CD8-positive, alpha-beta memory T cell (primary cell): ENCODE measurements at places on chromosomes 6 and 20. TPM values are rescaled to one million over a fixed set of nuclear protein-coding genes. Genes with fewer than 3 reads are reported as not detected.

OTOR gene
- total RNA-seq: not detected

TRIM27 gene
- 67.7 TPM for total RNA-seq

PRICKLE4 gene
- total RNA-seq: not detected

SPATA25 gene
- total RNA-seq: 0.98 TPM

AKIRIN2 gene
- total RNA-seq: 47.3 TPM

ANGPT4 gene
- total RNA-seq: not detected

- no peak for DNase-seq
Observed at GRCh38 chr6:90241229-90241880, 55.3 kb downstream of the BACH2 start.

GRCh38 chr6:138086573-138087196 lies 20.5 kb downstream of the PERP start:
- no peak for DNase-seq

GRCh38 chr6:35497571-35498421 lies 917 bp upstream of the TEAD3 start:
- DNase-seq: peak; percentile 24

- no peak for DNase-seq
Observed at GRCh38 chr6:135922746-135923145, 71.2 kb downstream of the PDE7B start.

DNA sequence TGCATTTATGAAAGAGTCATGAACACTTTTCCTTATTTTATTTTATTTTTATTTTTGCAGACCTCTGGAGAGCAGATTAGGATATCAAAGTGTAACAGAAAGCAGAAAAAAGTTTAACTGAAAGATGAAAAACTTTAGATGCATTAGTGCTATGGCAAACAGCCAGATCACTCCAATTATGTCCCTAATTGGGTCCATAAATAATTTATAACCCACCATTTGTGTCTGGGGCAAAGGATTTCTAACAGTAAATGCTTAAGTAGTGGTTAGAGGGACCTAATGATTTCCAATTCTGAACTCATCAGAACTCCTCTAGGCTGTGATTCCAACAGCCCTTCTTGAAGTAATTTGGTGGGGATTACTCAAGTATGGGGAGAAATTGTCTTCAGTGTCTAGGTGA lies 93.7 kb upstream of the PROKR2 start:
- DNase-seq: no peak

GRCh38 chr6:98579079-98579478 lies 255.3 kb upstream of the POU3F2 start:
- no peak for DNase-seq

- DNase-seq: peak; percentile 75
Observed at GRCh38 chr6:85323435-85324040, 126.3 kb upstream of the NT5E start.

GRCh38 chr6:17966451-17966850 lies 21.0 kb downstream of the KIF13A start:
- DNase-seq: no peak

- DNase-seq: peak; percentile 65
Observed at GRCh38 chr6:37705239-37706051, 7.8 kb upstream of the MDGA1 start.

GRCh38 chr6:36666826-36667591 lies 11.5 kb upstream of the CDKN1A start:
- no peak for DNase-seq

DNA sequence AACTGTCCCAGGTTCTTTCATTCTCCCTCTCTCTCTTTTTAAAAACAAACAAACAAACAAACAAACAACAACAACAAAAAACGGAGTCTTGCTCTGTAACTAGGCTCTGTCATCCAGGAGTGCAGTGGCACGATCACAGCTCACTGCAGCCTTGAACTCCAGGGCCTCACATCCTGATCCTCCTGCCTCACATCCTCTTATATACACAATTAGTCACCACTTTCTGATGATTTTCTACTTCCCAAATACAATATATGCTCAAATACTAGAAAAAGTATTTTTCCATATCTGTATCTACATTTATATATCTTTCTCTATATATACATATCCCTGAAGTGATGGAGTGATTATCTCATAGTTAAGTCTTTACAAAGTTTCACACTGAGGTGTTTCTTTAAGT lies 170.7 kb downstream of the EPHA7 start:
- DNase-seq: no peak

DNA sequence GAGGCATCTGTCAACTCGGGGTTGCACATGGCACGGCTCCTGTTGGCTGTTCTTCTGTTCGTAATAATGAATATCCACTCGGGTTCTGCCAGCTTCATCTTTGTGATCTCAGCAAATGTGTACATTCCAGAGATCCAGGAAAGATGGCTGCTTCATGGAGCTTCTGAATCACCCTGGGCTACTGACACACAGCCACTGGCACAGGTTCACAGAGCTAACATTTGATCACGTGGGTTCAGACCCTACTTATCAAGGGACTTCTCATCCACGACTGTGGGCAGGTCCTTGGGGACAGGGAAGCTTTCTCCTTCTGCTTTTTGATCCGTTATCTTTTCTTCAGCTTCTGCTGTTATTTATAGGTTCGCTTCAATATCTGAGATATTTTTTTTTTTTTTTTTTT lies 18.1 kb downstream of the PPP1R3G start:
- DNase-seq: no peak

DNA sequence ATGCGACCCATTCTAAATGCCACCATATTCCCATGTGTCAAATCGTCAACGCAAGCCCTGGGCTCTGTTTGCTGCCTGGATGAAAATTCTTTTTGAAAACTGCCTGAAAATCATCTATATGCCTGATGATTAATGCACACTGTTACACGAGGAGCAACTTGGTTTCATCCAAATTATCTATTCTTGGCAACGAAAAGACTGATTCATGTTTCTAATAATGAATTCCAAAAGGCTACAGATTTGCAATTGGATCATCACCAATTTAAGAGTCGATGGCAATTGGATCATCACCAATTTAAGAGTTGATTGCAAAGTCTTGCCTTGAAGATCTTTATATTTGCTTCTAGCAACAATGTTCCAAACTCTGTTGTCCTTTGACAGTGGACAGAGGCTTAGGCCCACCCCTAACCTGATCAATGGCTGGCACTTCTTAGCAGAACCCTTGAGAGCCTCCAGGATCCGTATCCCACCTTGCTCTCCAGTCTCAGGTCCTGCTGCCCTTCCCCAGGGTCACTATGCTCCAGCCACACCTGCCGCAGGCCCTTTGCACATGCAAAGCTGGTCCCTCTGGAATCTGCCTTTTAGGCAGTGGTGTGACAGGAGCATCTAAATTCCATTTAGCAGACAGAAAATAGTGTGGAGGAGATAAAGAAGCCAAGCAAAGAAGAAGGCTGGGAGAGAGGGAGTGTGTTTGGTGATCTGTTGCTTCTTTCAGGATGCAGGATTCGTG lies 460.9 kb upstream of the SULF2 start:
- DNase-seq: no peak

- no peak for DNase-seq
Observed at GRCh38 chr6:138219901-138220300, 1.6 kb upstream of the PBOV1 start.

- no peak for DNase-seq
Observed at GRCh38 chr6:151034825-151035781, 169.6 kb downstream of the MTHFD1L start.

DNA sequence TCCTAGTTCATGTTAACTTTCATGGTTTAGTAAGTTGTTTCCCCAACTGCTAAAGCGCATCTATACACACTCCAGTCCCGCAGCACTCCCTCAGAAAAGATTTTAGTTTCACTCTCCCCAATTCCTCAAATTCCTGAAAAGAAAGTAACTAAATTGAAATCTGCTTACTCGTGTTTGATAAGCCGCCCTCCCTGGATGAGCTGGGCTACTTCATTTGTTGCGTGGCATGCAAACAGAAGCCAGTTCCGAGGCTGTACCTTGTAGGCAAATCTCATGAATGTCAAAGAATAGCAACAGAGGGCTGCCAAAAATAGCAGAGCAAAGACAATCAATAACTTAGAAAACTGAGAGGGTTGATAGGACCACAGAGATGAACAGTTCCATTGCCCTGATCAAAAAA lies 16.9 kb downstream of the MPC1 start:
- no peak for DNase-seq

DNA sequence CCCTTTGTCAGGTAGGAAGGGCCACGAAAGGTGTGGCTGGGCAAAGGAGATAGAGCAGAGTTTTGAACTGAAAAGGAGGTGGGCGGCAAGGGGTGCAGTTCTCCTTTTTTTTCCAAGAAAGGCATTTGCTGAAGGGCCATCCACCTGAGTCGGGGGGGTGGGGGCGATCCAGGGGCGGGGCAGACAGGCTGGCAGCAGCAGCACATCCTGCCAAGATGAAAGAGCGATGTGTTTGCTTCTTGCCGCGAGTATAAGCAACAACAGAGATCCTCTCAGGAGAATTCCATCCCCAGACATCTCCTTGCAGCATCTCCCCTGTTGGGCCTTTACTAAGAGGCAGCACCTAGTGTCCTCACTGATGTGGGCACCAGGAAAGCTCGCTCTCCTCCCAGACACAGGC lies 516.5 kb downstream of the CD83 start:
- no peak for DNase-seq

DNA sequence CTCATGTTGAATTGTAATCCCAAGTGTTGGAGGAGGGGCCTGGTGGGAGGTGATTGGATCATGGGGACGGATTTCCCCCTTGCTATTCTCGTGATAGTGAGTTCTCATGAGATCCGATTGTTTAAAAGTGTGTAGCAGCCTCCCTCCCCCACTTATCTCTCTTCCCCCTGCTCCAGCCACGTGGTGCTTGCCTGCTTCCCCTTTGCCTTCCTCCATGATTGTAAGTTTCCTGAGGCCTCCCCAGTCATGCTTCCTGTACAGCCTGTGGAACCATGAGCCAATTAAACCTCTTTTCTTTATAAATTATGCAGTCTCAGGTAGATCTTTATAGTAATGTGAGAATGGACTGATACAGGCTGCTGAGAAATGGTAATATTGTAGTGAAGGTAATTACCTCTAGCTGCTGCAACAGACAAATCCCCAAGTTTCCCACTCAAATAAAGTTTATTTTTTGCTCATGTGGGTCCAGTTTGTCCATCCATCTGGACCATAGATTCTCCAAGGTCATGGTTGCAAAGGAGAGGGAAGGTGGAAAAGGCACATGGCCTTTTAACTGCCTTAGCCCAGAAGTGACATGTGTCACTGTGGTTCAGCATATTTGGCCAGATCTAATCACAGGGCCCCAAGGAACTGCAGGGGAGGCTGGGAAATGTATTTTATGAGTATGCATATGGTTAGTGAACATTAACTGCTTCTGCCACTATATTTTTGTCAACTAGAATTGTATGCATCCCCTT lies 89.2 kb downstream of the TRMT11 start:
- no peak for DNase-seq

GRCh38 chr20:32702706-32703425 lies 29.1 kb upstream of the C20orf203 start:
- DNase-seq: no peak

GRCh38 chr6:159108426-159108985 lies 60.7 kb upstream of the FNDC1 start:
- DNase-seq: no peak

GRCh38 chr20:11395581-11395980 lies 522.1 kb upstream of the BTBD3 start:
- DNase-seq: no peak

DNA sequence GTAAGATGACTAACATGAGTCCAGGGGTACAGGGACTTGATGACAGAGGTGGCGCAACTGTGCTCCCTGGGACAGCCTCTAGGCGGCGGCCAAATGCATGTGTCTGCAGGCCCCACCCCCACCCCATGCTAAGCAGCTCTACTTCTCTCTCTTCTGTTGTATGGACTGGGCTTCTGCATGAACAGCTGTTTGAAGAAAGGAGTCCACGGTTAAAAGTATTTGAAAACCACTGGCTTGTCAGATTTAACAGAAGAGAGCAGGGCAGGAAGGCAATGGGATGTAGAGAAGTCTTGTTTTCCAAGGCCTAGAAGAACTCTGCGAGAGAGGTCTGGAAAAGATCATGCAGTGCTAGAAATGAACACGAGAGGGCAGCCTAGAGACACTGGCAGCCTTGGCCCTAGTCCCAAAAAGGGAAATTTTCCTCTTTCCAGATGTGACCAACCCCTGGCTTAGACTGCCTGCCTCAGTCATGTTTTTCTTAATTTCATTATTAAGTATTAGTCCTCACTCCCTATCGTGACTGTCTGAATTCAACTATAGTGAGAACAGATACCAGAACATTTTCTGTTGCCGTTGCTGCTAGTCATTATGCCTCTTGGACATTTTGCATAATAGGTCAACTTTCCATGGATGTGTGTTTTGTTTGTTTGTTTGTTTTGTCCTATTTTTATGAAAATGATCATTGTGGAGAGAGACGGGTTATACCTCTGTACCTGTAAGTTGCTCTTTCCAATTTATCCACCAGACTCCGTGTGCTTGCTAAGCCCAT lies 265.0 kb downstream of the ADGRG6 start:
- no peak for DNase-seq

GRCh38 chr20:53635221-53635620 lies 41.6 kb upstream of the ZNF217 start:
- DNase-seq: no peak

DNA sequence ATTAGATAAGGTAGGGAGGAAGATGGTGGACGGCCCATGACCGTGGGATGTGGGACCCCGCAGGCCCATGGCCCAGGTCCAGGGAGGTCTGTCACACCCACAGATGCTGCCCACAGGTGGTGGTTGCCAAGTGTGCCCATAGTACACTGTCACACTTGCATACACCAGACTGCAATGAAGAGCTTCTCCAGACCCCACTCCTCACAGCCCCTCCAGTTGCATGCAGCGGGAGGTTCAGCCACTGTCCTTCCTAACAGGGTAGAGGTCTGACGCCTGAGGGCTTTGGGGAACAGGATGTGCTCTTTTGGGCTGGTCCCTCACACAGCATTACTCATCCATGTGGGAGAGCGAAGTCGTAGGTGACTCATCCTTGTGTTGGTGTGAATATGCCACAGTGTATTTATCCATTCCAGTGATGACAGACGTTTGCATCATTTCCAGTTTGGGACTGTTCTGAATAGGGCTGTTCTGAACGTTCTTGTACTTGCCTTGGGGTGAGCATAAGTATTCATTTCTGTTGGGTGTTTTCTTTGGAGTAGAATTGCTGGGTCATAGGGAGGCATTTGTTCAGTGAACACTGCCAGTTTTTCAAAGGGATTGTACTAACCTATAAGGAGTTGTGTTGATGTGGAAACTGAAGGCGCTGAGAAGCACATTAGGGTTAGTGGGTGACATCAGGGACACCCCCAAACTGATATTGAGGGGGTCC lies 10.1 kb upstream of the PYGB start:
- no peak for DNase-seq

- no peak for DNase-seq
Observed at GRCh38 chr20:1190847-1191246, 6.1 kb upstream of the TMEM74B start.

- no peak for DNase-seq
Observed at GRCh38 chr20:47305667-47306066, 50.8 kb downstream of the ZMYND8 start.

- DNase-seq: no peak
Observed at GRCh38 chr20:13777171-13777601, 7.5 kb downstream of the ESF1 start.

DNA sequence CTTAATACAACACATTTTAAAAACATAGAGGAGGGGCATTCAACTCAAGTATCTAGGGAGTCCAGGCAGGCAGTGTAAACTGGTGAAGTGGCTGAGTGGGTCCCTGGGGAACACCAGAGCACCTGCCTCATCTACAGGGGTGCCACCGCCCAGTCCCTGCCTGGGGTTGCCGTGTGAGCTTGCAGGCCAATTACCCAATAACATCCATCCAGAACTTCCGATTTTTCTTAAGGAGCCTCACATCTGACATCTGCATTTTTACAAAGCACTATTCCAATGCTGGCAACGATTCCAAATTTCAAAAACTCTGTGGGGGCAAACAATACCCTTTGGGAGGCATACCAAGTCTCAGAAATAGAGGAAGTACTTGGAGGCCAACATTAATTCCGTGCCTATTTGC lies 288.4 kb upstream of the TSHZ2 start:
- DNase-seq: no peak

- DNase-seq: no peak
Observed at GRCh38 chr6:12976366-12976765, 259.8 kb downstream of the PHACTR1 start.
